ENCODE measurements at places on chromosomes 7 and 10.

GRCh38 chr10:62388328-62388727 is 14.2 kb downstream of the ZNF365 start:
- DNase-seq, result no peak

- DNase-seq, result no peak
Observed at GRCh38 chr10:64096941-64097340, 575.7 kb downstream of the REEP3 start.

DNA sequence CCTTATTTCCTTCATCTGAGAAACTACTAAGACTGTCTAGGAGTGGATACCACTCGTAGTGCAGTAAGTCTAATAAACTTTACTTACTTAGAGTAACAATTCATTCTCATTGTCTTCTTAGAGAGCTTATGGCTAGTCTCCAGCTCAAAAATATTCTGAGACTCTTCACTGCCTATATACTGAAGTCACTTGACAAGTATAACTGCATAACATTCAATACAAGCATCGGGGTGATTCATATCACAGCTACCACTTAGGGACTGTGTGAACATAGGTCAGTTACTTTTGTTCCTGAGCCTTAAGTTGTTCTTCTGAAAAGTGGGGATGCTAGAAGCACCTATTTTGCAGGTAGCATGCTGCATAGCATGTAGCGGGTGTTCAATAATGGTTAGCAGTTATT is 111.0 kb downstream of the HTR7 start:
- no peak for DNase-seq

DNA sequence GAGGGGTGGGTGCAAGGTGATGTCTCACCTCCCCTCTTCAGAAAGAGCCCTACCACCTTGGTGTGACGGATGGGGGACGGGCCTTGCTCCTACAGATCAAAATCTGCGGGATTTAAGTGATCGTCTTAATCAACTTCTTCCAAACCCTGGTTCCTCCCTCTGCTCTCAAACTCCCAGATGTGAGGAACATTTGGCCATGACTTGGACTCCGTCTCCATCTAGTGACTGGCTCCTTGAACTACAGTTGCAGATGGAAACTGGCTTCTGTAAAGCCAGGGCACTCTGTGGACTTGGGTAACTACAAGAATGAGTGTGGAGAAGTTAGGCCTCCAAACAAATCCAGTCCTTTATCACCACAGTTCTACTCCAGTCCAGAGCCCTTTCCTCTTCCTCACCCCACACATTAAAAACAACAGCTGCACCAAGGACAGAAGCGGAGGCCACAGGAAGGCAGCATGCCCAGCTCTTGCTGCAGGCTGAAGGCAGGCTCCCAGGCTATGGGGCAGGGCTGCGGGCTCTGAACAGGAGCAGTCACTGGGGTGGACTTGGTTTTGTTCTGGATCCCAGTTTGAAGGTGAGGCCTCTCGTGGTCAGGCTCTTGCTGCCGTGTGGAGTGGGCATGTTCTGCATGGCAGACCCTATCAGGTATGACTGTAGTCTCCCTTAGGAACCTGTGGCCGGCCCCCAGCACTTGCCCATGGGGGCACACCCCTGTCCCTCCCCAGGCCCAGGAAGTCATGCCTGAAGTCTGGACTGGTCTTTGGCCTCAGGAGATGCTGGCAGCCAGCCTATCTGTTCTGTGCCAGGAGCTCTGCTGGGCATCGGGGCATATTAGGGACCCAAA is 79.4 kb downstream of the VWC2 start:
- no peak for DNase-seq

DNA sequence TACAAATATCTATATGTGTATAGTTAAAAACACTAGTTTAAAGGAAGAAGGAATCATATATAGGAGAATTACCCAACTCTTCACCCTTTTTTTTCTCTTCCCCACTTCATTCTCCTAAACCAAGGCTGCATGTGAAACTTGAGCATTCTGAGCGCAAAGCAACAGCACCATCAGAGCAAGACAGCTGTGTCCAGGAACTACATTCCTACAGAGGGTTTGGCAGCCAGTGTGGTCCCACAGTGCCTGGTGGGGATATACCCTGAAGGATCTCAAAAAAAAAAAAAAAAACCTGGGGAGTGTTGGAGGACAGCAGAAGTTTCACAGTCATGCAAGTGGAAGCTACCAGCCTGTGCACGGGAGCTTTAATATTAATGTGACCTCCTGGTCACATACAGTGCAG is 310.4 kb downstream of the CTNNA3 start:
- no peak for DNase-seq

DNA sequence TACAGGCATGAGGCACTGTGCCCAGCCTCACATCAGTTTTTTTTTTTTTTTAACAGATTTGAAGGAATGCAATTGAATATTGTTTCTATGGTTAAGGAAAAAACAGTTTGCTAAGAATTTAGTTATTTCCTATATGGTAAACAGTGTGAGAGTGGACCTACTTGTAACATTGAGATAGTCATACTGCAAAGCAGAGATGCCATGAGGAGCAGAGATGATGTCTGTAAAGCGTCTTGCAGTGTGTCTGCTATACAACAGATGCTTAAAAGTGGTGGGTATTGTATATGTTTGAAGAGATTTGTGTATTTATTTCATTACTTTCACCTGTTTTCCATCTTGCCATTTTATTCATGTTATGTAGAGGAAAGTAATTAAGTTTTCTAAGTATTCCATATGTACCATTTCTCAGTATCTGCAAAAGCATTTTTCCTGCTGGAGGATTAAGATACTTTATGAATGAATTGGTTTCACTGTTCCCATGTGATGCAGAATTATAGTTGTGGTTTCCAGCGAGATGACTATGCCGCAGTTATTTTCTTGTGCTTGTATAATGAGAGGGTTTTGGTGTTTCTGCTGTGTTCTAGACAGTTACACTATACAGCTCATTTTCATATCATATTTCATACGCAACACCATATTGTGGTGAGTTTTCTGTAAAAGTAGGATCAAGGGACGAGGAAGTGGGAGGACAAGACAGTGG is 26.6 kb downstream of the TET1 start:
- DNase-seq, result no peak
